Tibial nerve (tissue), 4 donors: ENCODE measurements at places on chromosomes 7 and 10. TPM values are rescaled to one million over a fixed set of nuclear protein-coding genes. Genes with fewer than 3 reads are reported as not detected.

- H3K27ac ChIP-seq: no peak overlapping the region
- H3K4me3 ChIP-seq: no peak overlapping the region
- DNase-seq: no peak
- no peaks in the 10 kb centered on the region for H3K4me1 ChIP-seq
These were observed 88.6 kb downstream of the XRCC2 start for GRCh38 chr7:152587366-152587765.

DNA sequence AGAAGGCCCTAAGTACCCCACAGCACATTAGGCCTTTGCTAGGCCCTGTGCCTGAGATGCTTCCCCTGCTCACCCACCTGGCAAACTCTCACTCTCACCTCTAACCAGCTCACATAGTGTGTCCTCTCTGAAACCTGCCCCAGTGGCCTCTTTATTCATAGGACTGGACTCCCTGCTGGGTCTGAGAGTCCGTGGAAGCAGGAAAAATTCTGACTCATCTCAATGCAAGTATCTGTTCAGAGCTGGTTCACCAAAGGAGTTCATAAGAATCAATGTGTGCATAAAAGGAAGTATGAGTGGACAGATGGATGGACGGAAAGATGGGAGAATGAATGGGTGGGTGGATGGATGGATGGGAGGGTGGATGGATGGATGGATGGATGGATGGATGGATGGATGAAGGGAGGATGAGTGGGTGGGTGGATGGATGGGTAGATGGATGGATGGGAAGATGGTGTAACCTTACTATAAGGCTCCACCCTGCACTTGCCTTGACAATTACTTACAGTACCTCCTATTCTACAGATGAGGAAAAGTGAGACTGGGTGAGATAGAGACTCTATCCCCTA, 111.2 kb upstream of the ZMIZ1 start:
- DNase-seq: no peak
- H3K4me3 ChIP-seq: no peak overlapping the region
- no peak overlapping the region for H3K27ac ChIP-seq
- no peaks in the 10 kb centered on the region for H3K36me3 ChIP-seq
- no peaks in the 10 kb centered on the region for H3K4me1 ChIP-seq
- H3K27me3 ChIP-seq: no peaks in the 10 kb centered on the region

GRCh38 chr7:107025449-107026103, 18.9 kb upstream of the PRKAR2B start:
- H3K36me3 ChIP-seq: no peaks in the 10 kb centered on the region
- no peak for DNase-seq
- peaks cover 26% of the 10 kb centered on the region for H3K4me1 ChIP-seq

GRCh38 chr10:106997721-106998120, 166.8 kb downstream of the SORCS1 start:
- H3K4me1 ChIP-seq: peaks cover 15% of the 10 kb centered on the region
- no peak overlapping the region for H3K27ac ChIP-seq
- no peak overlapping the region for H3K4me3 ChIP-seq
- no peak for DNase-seq
- H3K27me3 ChIP-seq: no peaks in the 10 kb centered on the region

DNA sequence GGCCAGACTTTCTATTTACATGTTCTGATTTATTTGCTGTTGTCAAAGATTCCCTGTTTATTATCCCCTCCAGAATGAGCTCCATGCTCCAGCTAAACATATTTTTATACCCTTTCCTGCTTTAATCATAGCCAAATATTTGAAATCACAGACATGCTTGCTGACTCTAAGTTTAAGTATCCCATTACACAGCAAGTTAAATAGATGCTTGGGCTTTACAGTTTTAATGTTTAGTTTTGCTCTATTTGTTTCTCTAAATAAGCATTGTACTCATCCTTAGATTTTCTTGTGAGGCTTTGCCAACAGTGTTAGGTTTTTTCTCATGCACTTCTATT, 196.8 kb downstream of the TAX1BP1 start:
- peaks cover 9% of the 10 kb centered on the region for H3K36me3 ChIP-seq
- H3K27ac ChIP-seq: no peak overlapping the region
- no peaks in the 10 kb centered on the region for H3K4me1 ChIP-seq
- H3K4me3 ChIP-seq: no peak overlapping the region

DNA sequence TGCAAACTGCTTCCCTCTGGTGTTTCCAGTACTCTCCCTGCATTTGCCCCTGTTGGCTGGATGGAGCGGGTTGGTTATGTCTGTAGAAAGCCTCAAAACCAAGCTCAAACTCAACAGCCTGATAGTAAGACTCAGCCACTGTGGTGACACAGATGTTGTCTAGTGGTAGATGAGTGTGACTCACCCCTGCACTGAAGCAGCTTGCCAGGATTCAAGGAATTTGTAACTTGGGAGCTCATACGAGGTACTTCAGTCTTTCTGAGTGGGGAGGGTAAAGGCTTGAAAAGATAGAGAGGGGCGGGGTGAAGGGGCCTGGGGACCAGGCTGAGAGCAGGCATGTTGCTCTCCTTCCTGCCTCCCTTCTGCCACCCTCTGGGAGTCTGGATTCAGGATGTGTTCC, 22.9 kb upstream of the AQP1 start:
- no peak overlapping the region for H3K27ac ChIP-seq
- no peaks in the 10 kb centered on the region for H3K36me3 ChIP-seq
- no peak overlapping the region for H3K4me3 ChIP-seq
- H3K4me1 ChIP-seq: peaks cover 13% of the 10 kb centered on the region
- peak; percentile 67 for DNase-seq

DNA sequence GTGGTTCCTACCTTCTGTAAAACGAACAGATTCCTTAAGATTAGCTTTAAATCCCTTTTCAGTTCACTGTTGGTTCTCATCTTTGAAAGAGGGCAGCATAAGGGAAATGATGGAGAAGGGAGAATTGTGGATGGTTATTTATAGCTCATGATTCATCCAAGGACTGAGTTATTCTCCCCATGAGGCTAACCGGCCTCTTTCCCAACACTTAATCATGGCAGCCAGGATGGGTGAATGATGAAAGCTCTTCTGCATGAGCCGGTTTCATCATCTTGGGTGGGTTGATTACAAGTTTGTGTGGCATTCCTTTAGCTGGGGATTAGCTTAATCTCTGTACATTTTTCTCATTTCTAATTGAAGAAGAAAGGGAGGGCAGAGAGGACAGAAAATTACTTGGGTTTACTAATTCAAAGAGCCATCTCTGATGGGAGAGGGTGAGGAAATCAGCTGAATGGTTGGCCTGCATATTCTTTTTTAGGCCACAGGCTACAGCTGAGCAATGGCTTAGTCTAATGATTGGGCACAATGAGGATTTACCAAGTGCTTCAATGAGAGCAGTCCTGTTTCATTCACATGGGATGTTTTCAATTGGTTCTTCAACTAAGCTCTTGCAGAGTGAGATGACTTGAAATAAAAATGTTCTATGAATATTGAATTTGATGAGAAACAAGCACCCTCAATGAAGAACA, 250.0 kb downstream of the BMPER start:
- no peaks in the 10 kb centered on the region for H3K36me3 ChIP-seq
- no peak overlapping the region for H3K27ac ChIP-seq
- H3K4me3 ChIP-seq: no peak overlapping the region
- no peak for DNase-seq

DNA sequence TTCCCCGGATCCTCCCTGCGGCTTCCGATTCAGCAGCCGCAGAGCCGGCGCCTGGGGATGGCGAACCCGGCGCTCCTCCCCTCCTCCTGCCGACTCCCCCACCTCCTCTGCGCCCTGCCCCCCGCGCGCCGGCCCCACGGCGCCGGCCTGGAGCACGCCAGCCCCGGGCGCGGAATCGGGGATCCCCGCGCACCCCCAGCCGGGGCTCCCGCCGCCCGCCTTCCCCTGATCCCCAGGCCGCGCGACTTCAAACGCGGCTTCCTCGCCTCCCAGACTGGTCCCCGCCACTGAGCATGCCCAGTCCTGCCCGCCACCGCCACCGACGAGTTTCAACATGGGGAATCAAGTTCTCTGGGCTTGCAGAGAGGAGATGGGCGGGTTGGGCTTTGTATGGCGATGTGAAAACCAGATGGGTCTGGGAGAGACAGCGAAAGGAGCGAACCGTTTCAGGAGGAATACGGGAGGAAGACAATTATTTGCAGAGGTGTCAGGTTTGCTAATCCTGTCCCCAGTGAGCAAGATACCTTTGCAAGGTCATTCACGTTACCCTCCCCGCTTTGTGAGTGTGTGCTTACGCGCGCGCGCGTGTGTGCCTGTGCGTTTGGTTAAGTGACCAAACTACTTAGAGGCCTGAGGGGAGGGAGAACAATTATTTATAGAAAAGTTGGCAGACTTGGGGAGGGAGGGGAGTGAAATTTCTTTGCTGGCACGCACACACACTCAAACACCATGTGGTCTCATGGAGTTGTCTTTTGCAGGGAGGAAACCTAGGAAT, at the start of gene PANK1:
PANK1 (minus strand) TSS at position 276 of the 775 bp plus-strand sequence. CDS start 351 bp downstream, outside the sequence.
- DNase-seq: peak; percentile 60
- H3K4me3 ChIP-seq: peak within 1 kb of the TSS; percentile 90
- no peaks in the 10 kb centered on the region for H3K27me3 ChIP-seq
- H3K4me1 ChIP-seq: peaks cover 3% of the 10 kb centered on the region

DNA sequence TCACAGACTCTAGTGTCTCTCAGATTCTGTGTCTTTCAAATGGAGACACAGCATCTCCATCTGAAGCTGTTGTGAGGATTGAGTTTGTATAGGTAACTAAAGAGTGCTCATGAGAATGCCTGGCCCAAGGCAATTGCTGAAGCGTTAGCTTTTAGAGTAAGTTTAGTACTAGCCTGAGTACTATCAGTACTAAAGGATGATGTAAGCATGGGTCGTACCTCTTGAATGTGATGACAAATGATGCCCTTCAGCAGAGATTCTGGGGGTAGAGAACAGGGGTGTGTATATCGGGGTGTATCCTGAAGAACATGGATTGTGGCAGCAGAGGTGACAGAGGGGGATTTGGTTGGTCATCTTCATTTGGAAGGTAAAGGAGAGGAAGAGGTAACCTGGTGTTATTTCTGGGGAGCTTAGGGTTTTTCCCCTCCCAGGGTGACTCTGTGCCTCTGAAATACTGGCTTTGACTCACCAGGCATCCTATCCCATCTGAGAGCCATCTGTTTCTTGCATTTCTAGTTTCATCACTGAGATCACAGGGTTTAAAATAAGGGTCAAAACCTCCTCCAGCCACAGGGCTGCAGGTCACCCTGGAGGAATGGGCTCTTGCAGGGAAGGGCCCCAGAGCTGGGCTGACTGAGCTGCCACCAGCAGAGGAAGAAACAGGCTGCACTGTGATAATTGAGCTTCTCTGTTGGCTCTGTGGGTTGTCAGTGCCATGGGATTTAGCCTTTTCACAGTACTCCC, 756.0 kb downstream of the KCNMA1 start:
- no peaks in the 10 kb centered on the region for H3K27me3 ChIP-seq
- DNase-seq: no peak
- H3K4me3 ChIP-seq: no peak overlapping the region
- peaks cover 2% of the 10 kb centered on the region for H3K4me1 ChIP-seq

DNA sequence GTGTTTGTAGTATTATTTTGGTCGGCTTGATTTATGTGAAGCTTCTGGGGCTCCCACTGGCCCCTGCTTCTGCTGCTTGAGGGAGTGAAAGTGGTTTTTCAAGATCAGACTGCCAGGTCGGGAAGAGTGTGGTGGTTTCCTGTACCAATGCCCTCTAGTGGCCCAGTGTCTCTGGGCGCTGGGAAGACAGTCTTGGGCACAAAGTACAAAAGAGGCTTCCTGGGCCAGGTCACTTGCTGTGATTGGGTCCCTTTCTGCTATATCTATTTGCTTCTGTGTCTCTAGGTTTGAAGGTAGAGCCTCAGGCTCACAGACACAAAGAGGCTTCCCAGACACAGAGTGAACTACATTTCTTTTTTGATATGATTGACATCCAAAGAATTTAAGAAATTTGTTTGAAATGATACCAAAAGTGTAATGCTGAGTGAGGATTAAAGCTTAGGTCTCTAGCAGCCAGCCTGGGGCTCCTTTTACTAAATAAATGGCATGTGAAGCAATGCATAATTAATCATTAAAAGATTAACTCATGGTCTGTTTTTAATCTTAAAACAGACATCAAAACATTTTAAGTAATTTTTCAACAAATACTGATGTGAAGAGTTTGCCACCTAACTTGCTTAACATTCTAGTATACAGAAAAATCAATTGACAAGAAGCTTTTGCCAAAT, 36.3 kb downstream of the ABCB1 start:
- H3K4me3 ChIP-seq: no peak overlapping the region
- no peaks in the 10 kb centered on the region for H3K27me3 ChIP-seq
- no peak overlapping the region for H3K27ac ChIP-seq
- DNase-seq: no peak

DNA sequence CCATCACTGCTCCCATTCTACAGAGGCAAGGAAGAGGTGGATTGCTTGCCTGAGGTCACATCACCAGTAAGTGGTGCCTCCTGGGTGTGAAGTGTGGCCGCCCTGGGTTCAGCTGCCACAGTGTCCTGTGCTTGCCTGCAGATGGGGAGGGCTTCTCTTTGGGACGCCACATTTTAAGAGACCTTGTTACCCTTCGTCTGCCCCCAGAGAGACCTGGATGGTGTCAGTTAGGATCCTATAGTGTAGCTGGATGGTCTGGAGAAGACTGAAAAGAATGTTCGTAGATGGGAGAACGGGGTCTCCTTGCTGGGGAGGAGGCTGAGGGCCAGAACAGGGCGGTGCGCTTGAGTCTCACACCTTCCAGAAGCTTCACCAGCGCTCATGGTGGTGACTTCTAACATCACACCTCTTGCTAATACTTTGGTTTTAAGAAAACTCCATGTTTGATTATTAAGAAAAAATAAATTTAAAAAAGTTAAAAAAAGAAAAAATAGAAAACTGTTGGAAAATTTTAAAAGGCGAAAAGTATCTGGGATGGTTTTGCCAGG, 2.3 kb downstream of the DOCK1 start:
- no peaks in the 10 kb centered on the region for H3K27me3 ChIP-seq
- no peaks in the 10 kb centered on the region for H3K4me1 ChIP-seq
- no peak for DNase-seq
- H3K27ac ChIP-seq: no peak overlapping the region
- no peaks in the 10 kb centered on the region for H3K36me3 ChIP-seq

GRCh38 chr10:5971886-5972285, 5.5 kb downstream of the IL15RA start:
- peaks cover 30% of the 10 kb centered on the region for H3K4me1 ChIP-seq
- no peak for DNase-seq
- no peak overlapping the region for H3K4me3 ChIP-seq

CALN1 gene
- 0.22 TPM for total RNA-seq

NKX2-3 gene
- not detected for total RNA-seq

TNKS2 gene
- 47.7 TPM for total RNA-seq

PLEKHS1 gene
- not detected for total RNA-seq
